Activated T-cell treated with anti-CD3 and anti-CD28 coated beads, Interleukin-2, amount 50 U/mL, for 4 hours (primary cell): ENCODE measurements at places on chromosomes 5 and 9.

GRCh38 chr9:5562806-5563416 lies 52.6 kb downstream of the PDCD1LG2 start:
- no peak for DNase-seq

- no peak for DNase-seq
Measured at GRCh38 chr9:107161338-107161737, 121.7 kb upstream of the RAD23B start.

DNA sequence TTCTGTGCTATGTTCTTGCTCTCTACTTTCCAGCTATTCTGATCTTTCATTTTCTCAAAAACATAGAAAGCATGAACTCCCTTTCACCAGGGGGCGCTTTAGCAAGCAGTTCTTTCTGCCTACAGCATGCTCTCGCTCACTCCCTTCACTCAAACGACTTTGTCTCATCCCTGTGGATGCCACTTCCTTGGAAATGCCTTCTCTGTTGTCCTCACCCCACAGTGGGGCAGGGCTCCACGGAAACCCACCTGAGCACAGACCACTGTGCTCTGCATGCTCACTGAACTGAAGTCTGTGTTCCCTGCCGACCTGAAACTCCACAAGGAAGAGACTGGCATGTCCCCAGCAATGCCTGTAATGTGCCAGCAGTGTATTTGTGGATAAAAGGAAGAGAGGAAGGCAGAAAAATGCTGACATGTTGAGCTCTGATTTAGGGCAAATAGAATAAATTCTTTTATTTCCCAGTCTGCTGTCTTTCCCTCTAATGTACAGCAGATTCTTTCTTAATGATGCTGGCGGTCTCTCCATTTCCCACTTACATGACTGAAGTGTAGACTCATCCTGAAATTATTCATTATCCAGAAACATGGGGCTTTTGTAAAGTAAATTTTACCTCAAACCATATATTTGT lies 4.9 kb upstream of the ROR2 start:
- no peak for DNase-seq

GRCh38 chr5:11386398-11386797 lies 517.8 kb downstream of the CTNND2 start:
- DNase-seq: no peak

GRCh38 chr9:73152543-73152844 lies 829 bp downstream of the ANXA1 start:
- no peak for DNase-seq

DNA sequence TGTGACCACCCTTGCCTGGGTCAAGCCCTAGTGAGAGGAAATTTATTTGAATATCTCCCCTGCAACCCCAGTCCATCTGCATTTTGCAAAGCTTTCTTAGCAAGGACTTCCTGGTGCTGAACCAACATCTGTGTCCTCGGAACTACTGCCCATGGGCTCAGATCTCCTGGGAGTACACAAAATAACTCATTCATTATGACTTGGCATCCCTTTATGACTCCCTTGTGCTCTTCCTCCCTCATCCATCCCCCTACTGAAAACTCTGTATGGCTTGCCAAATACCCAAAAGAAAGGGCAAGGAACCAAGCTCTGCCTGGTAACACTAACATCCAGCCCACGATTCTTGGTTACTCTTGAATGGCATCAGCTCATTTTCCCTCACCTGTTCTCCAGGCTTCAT lies 368.5 kb downstream of the NTRK2 start:
- DNase-seq: no peak
